Osteocyte (in vitro differentiated cells): ENCODE measurements at places on chromosomes 2 and 18. TPM values are rescaled to one million over a fixed set of nuclear protein-coding genes. Genes with fewer than 3 reads are reported as not detected.

- H3K4me1 ChIP-seq: no peaks in the 10 kb centered on the region
- DNase-seq: no peak
- no peak overlapping the region for H3K4me3 ChIP-seq
- H3K27ac ChIP-seq: no peak overlapping the region
These were observed 46.4 kb upstream of the STK39 start for GRCh38 chr2:168293766-168294165.

- H3K27ac ChIP-seq: no peak overlapping the region
- H3K4me1 ChIP-seq: no peaks in the 10 kb centered on the region
- no peak overlapping the region for H3K4me3 ChIP-seq
- no peaks in the 10 kb centered on the region for H3K27me3 ChIP-seq
- DNase-seq: no peak
- peaks cover 13% of the 10 kb centered on the region for H3K36me3 ChIP-seq
These were observed 40.6 kb downstream of the BOLA3 start for GRCh38 chr2:74107071-74107470.

DNA sequence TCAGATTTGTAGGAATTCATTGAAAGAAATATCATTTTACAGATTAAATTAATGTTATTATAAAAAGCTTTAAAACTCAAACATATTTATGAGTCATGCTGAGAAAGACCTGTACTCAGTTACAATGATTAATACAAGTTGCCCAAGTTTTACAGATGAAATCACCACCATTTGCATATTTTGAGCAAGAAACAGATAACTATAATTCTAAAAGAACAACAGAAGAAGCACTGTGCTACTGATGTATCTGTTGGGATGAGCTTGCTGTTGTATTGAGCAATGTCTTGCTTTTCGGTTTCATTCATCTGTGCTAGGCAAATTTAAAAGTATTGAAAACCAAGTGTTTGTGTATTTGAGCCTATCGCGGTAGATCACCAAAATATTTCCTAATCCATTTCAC, 1589.1 kb upstream of the ZEB2 start:
- no peak for DNase-seq
- H3K27ac ChIP-seq: no peak overlapping the region
- no peak overlapping the region for H3K4me3 ChIP-seq
- H3K27me3 ChIP-seq: no peaks in the 10 kb centered on the region
- H3K36me3 ChIP-seq: no peaks in the 10 kb centered on the region

RIT2 gene
- not detected in 2 replicates for total RNA-seq

GRB14 gene
- total RNA-seq: 0.83 and 2.5 TPM in 2 replicates

DNA sequence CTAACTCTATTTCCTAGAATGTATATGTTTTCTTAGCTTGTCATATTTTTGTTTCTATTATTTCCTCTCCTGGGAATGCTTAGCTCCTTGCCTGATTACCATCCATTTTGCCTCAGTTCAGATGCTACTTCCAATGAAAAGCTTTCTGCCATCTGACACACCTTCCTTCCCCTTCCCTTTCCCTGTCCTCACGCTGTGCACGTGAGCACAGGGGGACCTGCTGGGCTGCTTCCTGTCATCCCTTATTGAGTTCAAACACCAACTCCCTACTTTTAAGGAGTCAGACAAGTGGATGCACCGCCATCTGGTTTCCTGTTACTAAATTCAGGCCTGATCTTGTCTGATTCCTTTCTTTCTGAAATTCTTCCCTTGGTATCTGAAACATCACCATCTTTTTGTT, 2.4 kb upstream of the INO80C start:
- H3K4me1 ChIP-seq: peaks cover 49% of the 10 kb centered on the region
- H3K27ac ChIP-seq: no peak overlapping the region
- H3K27me3 ChIP-seq: no peaks in the 10 kb centered on the region
- peaks cover 2% of the 10 kb centered on the region for H3K36me3 ChIP-seq
- H3K4me3 ChIP-seq: no peak overlapping the region

ANKRD62 gene
- not detected in 2 replicates for total RNA-seq

- no peaks in the 10 kb centered on the region for H3K4me1 ChIP-seq
- DNase-seq: no peak
- no peaks in the 10 kb centered on the region for H3K27me3 ChIP-seq
These were observed 291.6 kb upstream of the STON1 start for GRCh38 chr2:48238381-48238780.

DNA sequence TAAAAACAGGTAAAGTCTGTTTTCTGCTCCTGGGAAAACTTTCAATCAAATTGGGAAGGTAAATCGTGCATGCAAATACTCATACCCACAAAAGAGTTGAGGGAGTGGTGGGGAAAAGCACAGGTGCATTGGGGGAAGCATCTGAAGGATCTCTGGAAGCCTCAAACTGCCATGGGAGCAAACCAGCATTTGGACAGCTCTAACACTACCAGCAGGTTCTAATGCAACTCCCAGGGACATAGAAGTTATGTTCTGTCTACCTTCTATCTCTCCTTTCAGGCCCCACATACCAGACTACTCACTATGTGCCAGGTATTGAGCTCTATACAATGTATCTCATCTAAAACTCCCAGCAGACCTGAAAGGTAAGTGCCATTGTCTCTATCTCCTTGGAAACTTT, 933.7 kb downstream of the NRXN1 start:
- no peaks in the 10 kb centered on the region for H3K27me3 ChIP-seq
- no peak overlapping the region for H3K27ac ChIP-seq
- H3K4me1 ChIP-seq: no peaks in the 10 kb centered on the region
- DNase-seq: no peak

DNA sequence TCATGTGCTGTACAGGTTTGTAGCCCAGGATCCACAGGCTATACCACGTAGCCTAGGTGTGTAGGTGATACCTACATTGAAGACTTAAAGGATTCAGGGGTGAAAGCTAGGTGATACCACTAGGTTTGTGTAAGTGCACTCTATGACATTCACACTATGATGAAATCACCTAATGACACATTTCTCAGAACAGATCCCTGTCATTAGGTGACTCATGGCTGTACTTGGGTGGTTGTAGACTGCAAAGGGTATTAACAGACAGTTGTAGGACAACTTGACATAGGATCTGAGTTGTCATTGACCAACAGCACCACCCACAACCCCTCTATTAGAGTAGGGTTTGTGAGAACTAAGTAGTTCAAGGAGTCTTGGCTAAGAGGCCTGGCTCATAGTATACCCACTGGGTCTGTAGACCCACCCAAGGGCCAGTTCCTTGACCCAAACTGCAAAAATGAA, 27.7 kb upstream of the SMCHD1 start:
- H3K36me3 ChIP-seq: no peaks in the 10 kb centered on the region
- H3K4me1 ChIP-seq: no peaks in the 10 kb centered on the region
- H3K27me3 ChIP-seq: no peaks in the 10 kb centered on the region
- no peak for DNase-seq

PSD4 gene
- 6.3 and 8.9 TPM in 2 replicates for total RNA-seq

GRCh38 chr18:12839526-12840196, 44.4 kb downstream of the PTPN2 start:
- no peaks in the 10 kb centered on the region for H3K27me3 ChIP-seq
- peak overlapping the region; percentile 75 for H3K27ac ChIP-seq
- DNase-seq: no peak
- peaks cover 39% of the 10 kb centered on the region for H3K4me1 ChIP-seq

GRCh38 chr2:144580521-144581161, 60.7 kb upstream of the ZEB2 start:
- no peak for DNase-seq
- no peaks in the 10 kb centered on the region for H3K27me3 ChIP-seq
- no peaks in the 10 kb centered on the region for H3K4me1 ChIP-seq

DNA sequence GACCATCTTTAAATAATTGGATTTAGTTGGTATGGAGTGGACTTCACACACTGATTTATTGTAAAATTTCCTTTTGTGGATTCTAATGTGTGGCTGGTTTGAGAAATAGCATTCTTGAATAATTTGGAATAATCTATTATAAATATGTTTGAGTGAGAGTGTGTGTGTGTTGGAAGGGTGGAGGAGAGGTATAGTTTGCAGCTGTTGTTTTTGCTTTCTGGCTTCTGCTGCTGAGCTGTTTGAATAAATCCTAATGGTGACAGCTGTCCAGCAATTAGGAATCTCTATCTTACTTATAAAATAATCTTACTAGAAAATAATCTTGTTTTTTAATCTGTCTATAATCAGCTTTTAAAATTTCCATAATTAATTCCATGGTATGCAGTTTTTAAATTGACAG, 1283.0 kb upstream of the CDH2 start:
- no peak overlapping the region for H3K27ac ChIP-seq
- H3K36me3 ChIP-seq: no peaks in the 10 kb centered on the region
- no peaks in the 10 kb centered on the region for H3K4me1 ChIP-seq
- DNase-seq: no peak
- peaks cover 42% of the 10 kb centered on the region for H3K27me3 ChIP-seq

VSNL1 gene
- not detected in 2 replicates for total RNA-seq

DNA sequence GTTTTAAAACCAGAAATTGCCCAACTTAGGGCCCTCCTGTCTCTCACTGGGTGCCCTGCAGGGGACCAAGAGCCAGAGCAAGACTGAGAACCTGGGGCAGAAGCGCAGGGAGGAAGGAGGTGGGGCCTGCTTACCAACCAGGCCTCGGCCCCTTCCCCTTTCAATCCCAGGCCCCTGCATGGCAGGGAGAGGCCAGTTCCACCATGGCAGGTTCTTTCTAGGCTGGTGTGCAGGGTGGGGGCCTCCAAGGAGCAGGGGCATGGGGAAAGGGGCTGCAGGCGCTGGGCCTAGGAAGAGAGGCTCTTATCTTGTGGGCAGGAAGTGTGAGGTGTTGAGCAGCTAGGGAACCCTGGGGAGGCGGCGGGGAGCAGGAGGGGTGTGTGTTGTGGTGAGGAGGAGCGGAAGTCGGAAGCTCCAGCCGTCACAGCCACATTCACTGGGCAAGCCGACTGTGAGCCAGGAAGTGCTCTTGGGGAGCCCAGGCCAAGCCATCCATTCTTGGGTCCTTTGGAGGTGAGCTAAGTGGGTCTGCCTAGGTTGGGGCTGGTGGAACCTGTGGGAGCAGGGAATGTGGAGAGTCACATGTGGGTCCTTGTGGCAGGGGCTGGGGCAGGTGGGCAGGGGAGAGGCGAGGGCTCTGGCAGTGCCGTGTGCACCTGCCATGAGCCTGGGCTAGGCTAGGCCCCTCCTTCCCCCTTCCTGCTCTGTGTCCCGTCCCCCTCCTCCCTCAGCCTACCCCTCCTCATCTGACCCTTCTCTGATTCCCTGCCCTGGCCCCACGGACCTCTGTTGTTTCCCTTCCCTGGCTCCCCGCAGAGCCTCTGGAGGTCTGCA, at the start of gene PSD4:
Gene PSD4, plus strand, starts transcription at position 430 of the 834 bp plus-strand sequence. CDS start 8,486 bp downstream, outside the sequence.
- no peaks in the 10 kb centered on the region for H3K36me3 ChIP-seq
- DNase-seq: no peak
- H3K27ac ChIP-seq: no peak within 1 kb of the TSS
- H3K4me3 ChIP-seq: no peak within 1 kb of the TSS

FER1L5 gene
- total RNA-seq: 0.13 TPM in 1 of 2 replicates, not detected in the other

GRCh38 chr18:48493434-48494230, 45.2 kb upstream of the CTIF start:
- no peak overlapping the region for H3K4me3 ChIP-seq
- no peaks in the 10 kb centered on the region for H3K27me3 ChIP-seq
- no peaks in the 10 kb centered on the region for H3K36me3 ChIP-seq

HOXD9 gene
- total RNA-seq: not detected in 2 replicates

TYMS gene
- total RNA-seq: 31.0 and 35.7 TPM in 2 replicates

CFC1 gene
- not detected in 2 replicates for total RNA-seq

RFTN2 gene
- 29.4 and 30.6 TPM in 2 replicates for total RNA-seq

ZEB2 gene
- 126 and 139 TPM in 2 replicates for total RNA-seq
